CMK (cell line): ENCODE measurements at places on chromosomes 2 and 18.

DNA sequence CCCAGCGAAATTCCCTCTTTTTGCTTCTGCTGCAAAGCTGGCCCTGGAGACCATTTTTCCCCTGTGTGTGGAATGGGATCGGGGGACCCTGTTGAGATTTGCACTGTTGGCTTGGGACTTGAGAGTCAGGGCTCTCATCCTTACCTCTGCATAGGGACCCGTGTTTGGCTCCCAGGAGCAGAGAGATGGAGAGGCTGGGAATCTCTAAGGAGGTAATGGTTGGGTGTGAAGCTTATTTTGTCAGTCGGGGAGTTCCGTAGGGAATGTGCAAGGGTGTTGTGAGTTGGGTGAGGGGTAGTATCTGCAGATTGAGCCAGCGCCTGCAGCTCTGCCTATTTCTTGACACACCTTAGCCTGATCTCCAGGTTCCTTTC lies 4.5 kb downstream of the GATA6 start:
- DNase-seq = no peak

DNA sequence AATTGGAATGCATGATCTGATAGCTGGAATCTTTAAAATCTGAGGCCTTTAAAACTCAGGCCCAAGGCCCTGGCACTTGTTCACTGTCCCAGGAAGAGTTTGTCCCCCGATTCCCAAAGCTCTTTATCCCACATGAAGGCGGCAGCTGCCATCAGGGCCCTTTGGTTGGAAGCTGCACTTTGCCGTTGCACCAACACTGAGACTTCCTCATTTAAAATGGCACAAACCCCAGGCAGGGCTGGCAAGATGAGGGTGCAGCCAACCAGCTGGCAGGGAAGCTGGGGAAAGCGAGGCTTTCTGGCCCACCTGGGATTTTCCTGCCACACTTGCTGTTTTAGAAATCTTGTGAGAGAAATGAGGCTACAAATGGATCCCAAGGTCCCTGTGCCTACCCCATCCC lies 6.3 kb downstream of the FLACC1 start:
- DNase-seq = no peak

- DNase-seq = no peak
Observed at GRCh38 chr2:156323754-156324153, 8.8 kb downstream of the NR4A2 start.

DNA sequence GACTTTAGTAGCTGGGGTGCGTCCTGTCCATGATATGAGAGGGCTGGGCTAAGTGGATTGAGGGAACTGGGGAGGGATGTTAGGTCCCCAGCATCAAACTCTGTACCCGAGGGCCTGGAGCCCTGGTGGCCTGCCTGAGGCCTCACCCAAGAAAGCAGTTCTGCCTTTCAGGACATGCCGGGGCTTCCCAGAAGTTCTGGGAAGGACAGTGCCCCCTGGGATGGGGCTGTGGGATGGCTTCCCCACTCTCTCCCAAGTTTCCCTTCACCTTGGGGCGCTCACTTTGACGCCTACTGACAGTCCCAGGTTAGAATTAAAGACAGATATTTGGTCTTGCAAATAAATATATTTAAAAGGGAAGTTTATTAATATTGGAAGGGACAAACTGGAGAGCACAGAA lies 1.8 kb downstream of the OXER1 start:
- no peak for DNase-seq
